ENCODE measurements at places on chromosomes 16 and 17. TPM values are rescaled to one million over a fixed set of nuclear protein-coding genes. Genes with fewer than 3 reads are reported as not detected.

Gene TBC1D3
- total RNA-seq = not detected

- DNase-seq = no peak
These were observed 10.4 kb downstream of the HAS3 start for GRCh38 chr16:69115837-69116236.

- no peak for DNase-seq
These were observed 333 bp upstream of the NOG start for GRCh38 chr17:56593086-56593645.

DNA sequence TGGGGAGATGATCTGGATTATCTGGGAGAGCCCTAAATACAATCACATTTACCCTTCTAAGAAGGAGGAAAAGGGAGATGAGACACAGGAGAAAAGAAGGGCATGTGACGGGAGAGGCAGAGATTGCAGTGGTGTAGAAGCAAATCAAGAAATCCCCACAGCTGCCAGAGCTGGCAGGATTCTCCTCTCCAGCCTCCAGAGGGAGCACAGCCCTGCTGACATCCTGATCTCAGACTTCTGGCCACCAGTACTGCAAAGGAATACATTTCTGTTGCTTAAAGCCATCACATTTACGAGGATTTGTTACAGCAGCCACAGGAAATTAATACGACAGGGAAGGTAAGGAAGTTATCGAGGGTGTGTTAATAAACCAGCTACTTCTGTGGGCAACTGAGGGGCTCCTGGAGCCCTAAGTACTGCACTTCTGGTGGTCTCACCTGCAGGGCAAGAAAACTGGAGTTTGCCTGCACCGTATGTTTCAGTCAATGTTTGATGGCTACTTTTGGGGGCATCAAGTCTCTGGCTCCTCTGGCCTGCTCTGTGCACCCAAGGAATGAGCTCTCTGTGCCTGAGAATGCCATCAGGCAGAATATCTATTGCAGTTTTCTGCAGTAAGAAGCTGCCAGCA lies 22.9 kb upstream of the CDH13 start:
- no peak for DNase-seq

GRCh38 chr17:30838202-30838807 lies 6.5 kb downstream of the ATAD5 start:
- DNase-seq = no peak

- DNase-seq = no peak
These were observed 1.6 kb downstream of the HOXB2 start for GRCh38 chr17:48543107-48543853.

Gene ANKRD40CL
- not detected for total RNA-seq

DNA sequence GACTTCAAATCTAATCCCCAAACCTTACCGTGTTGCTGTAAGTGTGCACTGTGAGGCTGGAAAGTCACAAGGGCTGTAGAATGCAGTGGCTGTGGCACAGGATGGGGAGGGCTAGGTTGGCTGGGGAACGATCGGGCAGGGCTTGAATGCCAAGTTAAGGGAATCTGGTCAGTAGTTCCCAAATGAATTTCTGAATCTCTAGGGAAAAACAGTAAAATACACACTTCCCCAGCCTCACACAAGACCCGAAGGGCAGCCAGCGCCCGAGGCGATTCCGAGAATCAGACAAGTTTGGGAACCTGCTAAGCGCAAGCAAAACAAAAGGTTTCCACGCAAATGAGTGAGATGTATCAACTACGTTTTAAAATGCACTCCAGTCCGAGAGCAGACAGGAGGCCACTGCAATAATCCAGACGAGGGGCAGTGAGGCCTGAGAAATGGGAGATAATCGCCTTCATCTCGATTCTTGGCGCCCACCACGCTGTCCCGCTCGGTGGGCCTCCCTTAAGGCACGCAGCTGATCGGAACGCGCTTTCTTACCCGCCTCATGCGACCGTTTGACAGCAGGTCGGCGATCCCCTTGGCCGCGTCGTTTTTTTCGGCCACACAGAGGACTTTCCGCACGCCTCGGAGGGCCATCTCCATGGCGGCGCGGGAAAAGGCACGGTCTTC lies 599 bp downstream of the TOP3A start:
- no peak for DNase-seq

Gene ITGA3
- total RNA-seq = 29.5 TPM

- DNase-seq = no peak
These were observed 47.9 kb downstream of the TOM1L2 start for GRCh38 chr17:17924131-17924856.

Gene CHD3
- total RNA-seq = 17.6 TPM

Gene SNX20
- 0.89 TPM for total RNA-seq

- DNase-seq = no peak
These were observed 34.1 kb downstream of the IL21R start for GRCh38 chr16:27436065-27436464.

- DNase-seq = no peak
These were observed 4.1 kb downstream of the KRTAP29-1 start for GRCh38 chr17:41298458-41299135.

GRCh38 chr17:49146620-49147306 lies 14.2 kb downstream of the B4GALNT2 start:
- DNase-seq = no peak

Gene TMIGD1
- total RNA-seq = not detected

DNA sequence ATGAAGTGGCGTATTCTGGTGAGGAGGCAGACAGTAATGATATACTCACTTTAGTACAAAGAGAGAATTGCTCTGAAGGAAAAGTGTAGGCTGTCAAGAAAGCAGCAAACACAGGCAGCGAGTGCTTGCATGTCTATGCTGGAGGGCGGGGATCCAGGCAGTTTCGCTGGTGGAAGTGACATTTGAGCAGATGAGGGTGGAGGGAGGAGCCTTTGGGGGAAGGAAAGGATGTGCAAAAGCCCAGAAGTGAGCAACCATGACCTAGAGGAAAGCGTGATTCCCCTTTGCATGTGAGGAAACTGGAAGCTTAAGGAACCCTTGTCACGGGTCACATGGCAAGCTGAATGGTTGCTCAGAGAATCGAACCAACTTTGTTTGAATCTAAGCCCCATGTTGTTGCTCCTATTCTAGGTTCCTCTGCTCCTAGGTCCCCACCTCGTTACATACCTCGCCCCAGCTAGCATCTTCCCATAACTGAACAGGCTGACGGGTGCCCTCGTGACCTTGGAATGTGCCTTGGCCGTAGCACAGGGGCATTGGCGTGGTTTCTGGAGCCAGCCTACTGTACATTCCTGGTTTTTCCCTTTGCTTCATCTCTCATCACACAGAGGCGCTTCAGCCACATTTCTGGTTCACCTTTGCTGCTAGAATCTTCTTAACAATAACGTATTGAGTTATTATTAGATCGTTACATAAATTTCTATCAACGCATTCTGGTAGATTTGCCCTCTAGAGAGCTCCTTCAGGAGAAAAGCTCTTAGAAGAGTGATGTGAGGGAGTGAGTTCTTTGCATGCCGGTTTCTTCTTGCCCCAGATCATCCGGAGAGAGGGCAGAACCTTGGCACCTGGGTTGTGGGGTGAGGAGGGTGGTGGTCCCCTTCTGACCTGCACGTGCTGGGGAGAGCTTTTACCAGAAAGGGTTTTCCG lies 191.8 kb downstream of the SNX29 start:
- DNase-seq = no peak

- DNase-seq = no peak
These were observed at the start of gene HBQ1 for GRCh38 chr16:180101-180675. TSS of gene HBQ1 (plus strand) at chr16:180459. CDS start at chr16:180487, 28 bp downstream.

DNA sequence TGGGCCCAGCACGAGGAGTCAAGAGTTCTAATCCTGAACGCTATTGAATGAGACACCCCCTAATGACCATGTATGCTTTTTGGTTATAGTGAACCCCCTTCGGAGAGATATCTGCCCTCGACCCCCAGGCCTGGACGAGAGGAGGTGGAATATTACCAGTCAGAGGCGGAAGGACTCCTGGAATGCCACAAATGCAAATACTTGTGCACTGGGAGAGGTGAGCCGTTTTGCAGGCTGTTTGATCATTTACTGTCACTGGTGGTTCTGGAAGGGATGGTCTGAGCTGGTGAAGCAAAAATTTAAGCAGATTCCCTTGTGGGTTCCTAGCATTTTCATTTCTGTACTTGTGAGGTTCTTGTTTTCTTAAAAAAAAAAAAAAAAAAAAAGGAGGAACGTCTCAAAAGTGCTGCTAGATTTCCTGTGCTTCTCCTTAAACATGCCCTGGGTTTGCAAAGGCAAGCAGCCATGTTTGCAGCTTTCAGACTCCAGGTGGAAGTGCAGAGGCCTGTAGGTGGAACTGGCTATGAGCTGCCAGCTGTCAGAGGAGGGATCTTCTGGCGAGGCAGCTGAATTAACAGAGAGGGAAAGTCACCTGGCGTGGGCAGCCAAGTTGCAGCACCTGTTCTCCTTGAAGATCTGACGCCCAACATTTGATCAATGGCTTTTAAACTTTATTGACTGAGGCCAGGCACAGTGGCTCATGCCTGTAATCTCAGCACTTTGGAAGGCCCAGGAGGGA lies 3.5 kb downstream of the MARVELD3 start:
- no peak for DNase-seq

Gene KRT32
- not detected for total RNA-seq

- DNase-seq = no peak
These were observed 20.2 kb upstream of the OR3A1 start for GRCh38 chr17:3318336-3318735.

GRCh38 chr17:65535777-65536572 lies 25.5 kb downstream of the AXIN2 start:
- no peak for DNase-seq

DNA sequence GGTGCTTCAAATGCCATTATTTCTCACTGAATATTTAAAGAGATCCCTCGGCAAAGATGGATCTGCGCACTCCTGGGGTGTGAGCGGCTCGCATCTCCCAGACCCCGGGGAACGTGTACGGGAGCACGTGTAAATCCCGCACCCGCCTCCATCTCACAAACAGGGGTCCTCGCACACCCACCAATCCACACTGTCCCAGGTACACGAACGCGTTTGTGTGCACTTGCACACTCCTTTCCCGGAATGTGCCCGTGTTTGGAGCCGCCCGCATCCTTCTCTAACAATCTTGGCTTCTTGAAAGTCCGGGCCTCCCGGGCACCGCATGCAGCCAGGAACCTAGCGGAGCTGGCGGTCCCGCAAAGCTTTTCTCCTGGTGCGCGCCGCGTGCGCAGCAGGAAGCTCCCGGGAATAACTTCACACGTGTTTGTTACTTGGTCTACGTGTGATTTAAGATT lies 2.5 kb upstream of the SALL1 start:
- no peak for DNase-seq

- no peak for DNase-seq
These were observed 1.1 kb upstream of the AXIN1 start for GRCh38 chr16:353404-354290.

Gene WSCD1
- 1.8 TPM for total RNA-seq

DNA sequence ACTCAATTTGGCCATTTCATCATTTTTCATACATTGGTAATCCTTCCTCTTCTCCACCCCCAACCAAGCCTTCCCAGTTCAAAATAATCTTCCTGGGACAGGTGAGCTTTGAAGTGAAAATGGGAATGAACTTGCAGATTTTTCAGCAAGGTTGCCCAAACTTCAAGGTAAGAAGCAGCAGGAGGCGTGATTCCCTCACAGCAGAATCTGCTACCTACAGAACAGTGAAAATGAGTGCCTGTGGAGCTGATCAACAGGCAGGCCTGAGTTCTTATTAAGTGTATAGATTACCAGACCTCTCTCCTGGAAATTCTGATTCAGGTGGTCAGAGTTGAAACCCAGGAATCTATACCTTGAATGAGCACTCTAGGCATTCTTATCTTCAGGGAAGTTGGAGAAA lies 356.6 kb downstream of the RBFOX1 start:
- DNase-seq = no peak

DNA sequence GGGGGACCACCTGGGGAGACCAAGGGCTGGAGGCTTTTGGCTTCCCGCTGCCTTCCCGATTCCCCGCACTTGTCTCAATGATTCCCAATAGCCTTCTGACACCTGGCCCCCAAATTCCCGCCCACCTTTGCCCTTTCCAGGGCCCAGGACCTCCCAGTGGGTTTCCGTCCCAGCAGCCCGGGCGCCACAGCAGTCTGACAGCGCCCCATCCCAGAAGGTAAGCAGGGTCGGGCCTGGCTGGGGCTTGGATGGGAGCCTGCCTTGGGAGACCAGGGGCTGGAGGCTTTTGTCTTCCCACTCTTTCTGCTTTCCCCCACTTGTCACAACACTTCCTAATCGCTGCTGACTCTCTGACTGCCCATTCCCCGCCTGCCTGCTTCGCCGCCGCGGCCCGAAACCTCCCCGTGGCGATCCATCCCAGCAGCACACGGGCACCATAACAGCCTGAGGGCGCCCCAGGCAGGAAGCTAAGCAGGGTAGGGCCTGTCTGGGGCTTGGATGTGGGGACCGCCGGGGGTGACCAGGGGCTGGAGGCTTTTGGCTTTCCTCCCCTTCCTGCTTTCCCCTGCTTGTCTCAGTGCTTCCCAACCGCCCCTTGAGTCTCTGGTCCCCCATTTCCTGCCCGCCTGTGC lies 2289.3 kb downstream of the TP53TG3F start:
- DNase-seq = peak; percentile 21

GRCh38 chr16:30179195-30179594 lies 4.2 kb upstream of the CORO1A start:
- no peak for DNase-seq

Gene ATP6V0D1
- total RNA-seq = 95.7 TPM

Measured in right atrium auricular region (tissue), 2 donors.